MCF 10A (cell line): ENCODE measurements at places on chromosomes 16 and 17. TPM values are rescaled to one million over a fixed set of nuclear protein-coding genes. Genes with fewer than 3 reads are reported as not detected.

DNA sequence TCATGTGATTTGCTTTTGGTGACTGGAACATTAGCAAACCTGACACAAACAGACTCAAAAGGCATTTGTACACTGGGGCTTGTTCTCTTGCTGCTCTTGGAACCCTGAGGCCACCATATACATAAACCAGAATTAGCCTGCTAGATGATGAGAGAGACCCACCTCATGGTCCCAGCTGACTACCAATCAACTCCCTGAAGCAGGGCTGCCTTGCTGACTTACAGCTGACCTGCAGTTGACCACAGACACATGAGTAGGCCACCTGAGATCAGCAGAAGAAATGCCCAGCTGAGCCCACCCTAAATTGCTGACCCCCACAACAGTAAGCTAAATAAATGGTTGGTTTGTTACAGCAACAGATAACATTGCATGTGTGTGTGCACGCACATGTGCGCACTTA is 28.7 kb downstream of the BRIP1 start:
- H3K27me3 ChIP-seq, result no peaks in the 10 kb centered on the region
- no peak overlapping the region for H3K4me3 ChIP-seq
- no peaks in the 10 kb centered on the region for H3K4me1 ChIP-seq
- H3K36me3 ChIP-seq, result no peaks in the 10 kb centered on the region

DNA sequence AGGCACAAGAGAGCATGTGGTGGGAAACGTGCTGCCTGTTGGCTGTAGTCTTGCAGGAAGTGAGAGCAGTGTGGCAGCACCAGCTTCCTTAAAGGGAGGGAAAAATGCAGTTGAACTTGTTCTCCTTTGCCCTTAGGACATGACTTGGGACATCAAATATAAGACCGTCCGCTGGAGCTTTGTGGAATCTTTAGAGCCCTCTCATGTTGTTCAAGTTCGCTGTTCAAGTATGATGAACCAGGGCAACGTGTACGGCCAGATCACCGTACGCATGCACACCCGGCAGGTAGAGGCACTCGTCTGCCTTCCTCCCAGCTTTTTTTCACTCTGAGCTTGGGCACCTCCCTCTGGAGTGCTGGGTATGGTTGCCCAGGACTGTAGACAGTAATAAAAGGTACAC is 23.3 kb downstream of the GPR179 start:
- H3K36me3 ChIP-seq, result peaks cover 58% of the 10 kb centered on the region
- H3K4me3 ChIP-seq, result no peak overlapping the region
- H3K27ac ChIP-seq, result no peak overlapping the region
- DNase-seq, result no peak
- H3K27me3 ChIP-seq, result no peaks in the 10 kb centered on the region
- H3K4me1 ChIP-seq, result peaks cover 7% of the 10 kb centered on the region

- no peak overlapping the region for H3K27ac ChIP-seq
- H3K36me3 ChIP-seq, result no peaks in the 10 kb centered on the region
- H3K4me3 ChIP-seq, result no peak overlapping the region
Measured at GRCh38 chr16:77469634-77470033, 34.8 kb upstream of the ADAMTS18 start.

- no peaks in the 10 kb centered on the region for H3K36me3 ChIP-seq
- peaks cover 17% of the 10 kb centered on the region for H3K4me1 ChIP-seq
- DNase-seq, result no peak
- no peak overlapping the region for H3K27ac ChIP-seq
- H3K27me3 ChIP-seq, result no peaks in the 10 kb centered on the region
Measured at GRCh38 chr17:58537266-58537665, 22.8 kb upstream of the MTMR4 start.

GRCh38 chr17:74760404-74761105 is 12.1 kb downstream of the NHERF1 start:
- peaks cover 4% of the 10 kb centered on the region for H3K36me3 ChIP-seq
- no peak for DNase-seq
- H3K27ac ChIP-seq, result peak overlapping the region; percentile 59
- peaks cover 24% of the 10 kb centered on the region for H3K4me1 ChIP-seq
- no peak overlapping the region for H3K4me3 ChIP-seq

The CYB561 gene
- total RNA-seq, result 57.2 and 62.0 TPM in 2 replicates

The MMP15 gene
- total RNA-seq, result 1.3 and 1.7 TPM in 2 replicates

The TBC1D3C gene
- 3.4 TPM in 1 of 2 replicates, not detected in the other for total RNA-seq

The HOXB8 gene
- total RNA-seq, result not detected in 2 replicates
